Activated CD8-positive, alpha-beta T cell treated with anti-CD3 and anti-CD28 coated beads for 36 hours (primary cell): ENCODE measurements at places on chromosomes 6 and 20. TPM values are rescaled to one million over a fixed set of nuclear protein-coding genes. Genes with fewer than 3 reads are reported as not detected.

- H3K27ac ChIP-seq, result no peak overlapping the region
- DNase-seq, result no peak
- peaks cover 14% of the 10 kb centered on the region for H3K27me3 ChIP-seq
- no peak overlapping the region for H3K4me3 ChIP-seq
These were observed 93.7 kb upstream of the ATXN1 start for GRCh38 chr6:16854986-16855385.

- peaks cover 15% of the 10 kb centered on the region for H3K4me1 ChIP-seq
- H3K4me3 ChIP-seq, result peak overlapping the region; percentile 76
- H3K36me3 ChIP-seq, result no peaks in the 10 kb centered on the region
- no peak overlapping the region for H3K27ac ChIP-seq
These were observed 2.1 kb downstream of the SOBP start for GRCh38 chr6:107491760-107492660.

- no peak for DNase-seq
- no peaks in the 10 kb centered on the region for H3K27me3 ChIP-seq
- H3K4me1 ChIP-seq, result no peaks in the 10 kb centered on the region
- no peak overlapping the region for H3K4me3 ChIP-seq
These were observed 720.7 kb upstream of the ADGRB3 start for GRCh38 chr6:67914419-67914818.

- DNase-seq, result peak; percentile 15
These were observed 142.2 kb upstream of the ARID1B start for GRCh38 chr6:156634951-156635371.

DNA sequence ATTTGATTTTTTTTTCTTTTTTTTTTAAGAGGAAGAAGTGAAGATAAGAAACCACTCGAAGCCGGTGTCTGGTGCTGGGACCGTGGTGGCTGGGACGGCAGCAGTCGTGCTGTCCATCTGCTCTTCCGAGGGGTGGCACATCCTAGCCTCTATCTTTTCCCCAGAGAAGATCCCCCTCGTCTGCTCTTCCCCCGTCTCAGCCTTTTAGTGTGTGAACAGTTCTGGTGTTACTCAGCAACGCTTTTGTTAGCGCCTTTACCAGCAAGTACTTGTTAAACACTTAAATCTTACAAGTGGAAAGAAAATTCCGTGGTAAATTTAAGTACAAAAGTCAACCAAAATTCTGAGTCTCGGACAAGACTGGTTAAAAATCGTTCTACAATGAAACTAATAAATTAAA, 90.1 kb downstream of the RSPH3 start:
- H3K27me3 ChIP-seq, result no peaks in the 10 kb centered on the region
- peak overlapping the region; percentile 35 for H3K4me3 ChIP-seq
- peaks cover 3% of the 10 kb centered on the region for H3K36me3 ChIP-seq
- H3K4me1 ChIP-seq, result peaks cover 32% of the 10 kb centered on the region
- DNase-seq, result no peak

DNA sequence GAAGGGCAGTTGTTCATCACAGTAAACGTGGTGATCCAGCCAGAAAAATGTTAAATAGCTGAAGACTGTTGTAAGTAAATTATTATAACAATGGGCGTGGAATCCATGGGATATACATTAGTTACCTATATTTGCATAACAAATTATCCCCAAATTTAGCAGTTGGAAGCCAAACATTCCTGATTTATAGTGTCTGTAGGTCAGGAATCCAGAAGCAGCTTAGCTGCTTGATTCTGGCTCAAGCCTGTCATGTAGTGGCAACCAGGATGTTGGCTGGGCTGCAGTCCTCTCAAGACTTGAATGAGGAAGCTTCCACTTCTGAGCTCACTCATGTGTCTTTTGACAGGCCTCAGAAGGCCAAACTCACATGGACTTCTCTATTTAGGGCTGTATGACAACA, 6.9 kb upstream of the ADGRB3 start:
- H3K36me3 ChIP-seq, result no peaks in the 10 kb centered on the region
- no peak overlapping the region for H3K4me3 ChIP-seq
- H3K27me3 ChIP-seq, result peaks cover 5% of the 10 kb centered on the region
- H3K27ac ChIP-seq, result no peak overlapping the region
- H3K4me1 ChIP-seq, result no peaks in the 10 kb centered on the region

DNA sequence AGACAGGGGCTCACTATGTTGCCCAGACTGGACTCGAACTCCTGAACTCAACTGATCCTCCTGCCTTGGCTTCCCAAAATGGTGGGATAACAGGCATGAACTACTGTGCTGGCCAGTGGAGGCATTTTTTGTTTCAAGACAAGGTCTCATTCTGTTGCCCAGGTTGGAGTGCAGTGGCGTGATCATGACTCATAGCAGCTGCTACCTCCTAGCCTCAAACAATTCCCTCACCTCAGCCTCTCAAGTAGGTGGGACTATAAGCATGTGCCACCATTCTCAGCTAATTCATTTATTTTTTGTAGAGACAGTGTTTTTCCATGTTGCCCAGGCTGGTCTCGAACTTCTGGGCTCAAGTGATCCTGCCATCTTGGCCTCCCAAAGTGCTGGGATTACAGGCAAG, 17.2 kb downstream of the ENPP3 start:
- no peaks in the 10 kb centered on the region for H3K27me3 ChIP-seq
- H3K36me3 ChIP-seq, result no peaks in the 10 kb centered on the region
- H3K4me1 ChIP-seq, result no peaks in the 10 kb centered on the region
- no peak overlapping the region for H3K27ac ChIP-seq
- no peak overlapping the region for H3K4me3 ChIP-seq
- DNase-seq, result no peak

DNA sequence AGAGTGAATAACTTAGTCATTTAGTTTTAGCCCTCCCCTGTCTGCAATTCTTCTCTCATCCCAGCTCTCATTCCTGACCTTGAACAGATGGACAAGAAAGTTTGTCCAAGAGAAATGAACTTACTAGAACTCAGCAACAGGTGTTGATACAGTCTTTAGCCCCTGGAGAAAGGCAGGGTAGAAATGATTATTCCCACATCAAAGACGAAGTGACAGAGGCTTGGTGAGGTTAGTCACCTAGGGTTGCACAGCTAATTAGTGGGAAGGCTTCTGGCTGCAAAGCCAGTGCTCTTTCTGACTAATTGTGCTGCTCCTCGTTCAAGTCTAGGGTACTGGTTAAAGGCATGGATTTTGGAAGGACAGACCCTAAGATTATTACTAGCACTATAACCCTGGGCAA, 4.5 kb downstream of the ZDHHC14 start:
- H3K4me3 ChIP-seq, result no peak overlapping the region
- peaks cover 7% of the 10 kb centered on the region for H3K27me3 ChIP-seq
- peaks cover 23% of the 10 kb centered on the region for H3K4me1 ChIP-seq
- H3K36me3 ChIP-seq, result peaks cover 10% of the 10 kb centered on the region

BFSP1 gene
- 0.18 TPM for total RNA-seq

GRCh38 chr6:127547904-127548649, 28.9 kb upstream of the C6orf58 start:
- peaks cover 18% of the 10 kb centered on the region for H3K27me3 ChIP-seq
- H3K4me3 ChIP-seq, result no peak overlapping the region
- no peaks in the 10 kb centered on the region for H3K36me3 ChIP-seq

CCDC170 gene
- not detected for total RNA-seq

DNA sequence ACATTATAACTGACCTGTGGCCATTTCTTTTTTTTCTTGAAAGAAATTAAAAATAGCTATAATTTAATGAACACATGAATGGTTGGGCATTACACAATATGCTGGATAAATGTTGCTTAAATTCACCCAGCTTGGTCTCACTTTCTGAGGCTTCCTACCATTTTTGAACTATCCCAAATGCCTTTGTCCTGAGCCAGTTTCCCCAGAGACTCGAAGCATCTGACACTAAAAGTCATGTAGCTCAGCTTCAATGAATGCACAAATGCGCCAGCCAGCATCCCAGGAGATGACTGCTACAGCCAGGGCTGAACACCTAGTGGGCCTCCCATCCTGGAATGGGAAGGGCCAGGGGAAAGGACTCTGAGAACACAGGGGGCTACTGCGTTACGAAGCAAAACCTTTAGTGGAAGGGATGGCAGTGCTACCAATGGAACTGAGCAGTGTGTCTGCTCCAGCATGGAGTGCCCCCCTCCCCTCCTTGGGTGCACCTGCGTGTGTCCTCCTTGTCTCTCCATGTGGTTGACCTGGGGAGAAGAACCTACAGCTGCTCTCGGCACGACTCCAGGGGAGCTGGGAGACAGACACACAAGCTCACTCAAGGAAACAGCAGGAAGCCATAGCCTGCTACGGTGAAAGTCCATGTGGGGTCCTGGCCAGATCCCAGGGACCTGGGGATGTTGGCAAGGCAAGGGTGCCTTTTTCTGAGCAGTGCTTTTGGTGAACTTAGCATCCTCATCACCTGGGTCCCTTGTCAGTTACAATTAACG, 60.9 kb downstream of the IRF4 start:
- no peaks in the 10 kb centered on the region for H3K27me3 ChIP-seq
- H3K4me3 ChIP-seq, result no peak overlapping the region

CPXM1 gene
- total RNA-seq, result 2.0 TPM

RTF2 gene
- total RNA-seq, result 72.0 TPM

DNA sequence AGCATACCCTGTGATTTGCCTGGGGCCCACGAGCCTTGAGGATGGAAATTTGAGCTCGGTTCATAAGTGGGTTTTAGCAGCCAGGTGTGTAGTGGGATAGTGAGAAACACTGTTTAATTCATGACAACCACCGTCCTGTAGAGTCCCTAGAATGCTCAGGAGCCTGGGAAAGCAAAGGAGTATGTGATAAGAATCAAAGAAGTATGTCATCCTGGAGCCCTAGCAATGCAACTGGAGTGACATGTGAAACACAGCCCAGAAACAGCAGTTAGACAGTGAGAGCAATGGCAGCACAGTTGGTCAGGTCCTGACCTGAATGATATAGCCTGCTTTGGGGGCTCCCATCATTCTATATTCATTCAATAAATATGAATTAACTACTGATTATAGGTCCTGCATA, 161.2 kb upstream of the ECI2 start:
- no peaks in the 10 kb centered on the region for H3K4me1 ChIP-seq
- no peak overlapping the region for H3K4me3 ChIP-seq
- H3K27ac ChIP-seq, result no peak overlapping the region
- DNase-seq, result no peak
- no peaks in the 10 kb centered on the region for H3K27me3 ChIP-seq

- H3K27me3 ChIP-seq, result no peaks in the 10 kb centered on the region
- no peak overlapping the region for H3K27ac ChIP-seq
- no peaks in the 10 kb centered on the region for H3K4me1 ChIP-seq
- H3K36me3 ChIP-seq, result peaks cover 3% of the 10 kb centered on the region
- H3K4me3 ChIP-seq, result no peak overlapping the region
These were observed 288.4 kb upstream of the JARID2 start for GRCh38 chr6:14957355-14958059.

DNA sequence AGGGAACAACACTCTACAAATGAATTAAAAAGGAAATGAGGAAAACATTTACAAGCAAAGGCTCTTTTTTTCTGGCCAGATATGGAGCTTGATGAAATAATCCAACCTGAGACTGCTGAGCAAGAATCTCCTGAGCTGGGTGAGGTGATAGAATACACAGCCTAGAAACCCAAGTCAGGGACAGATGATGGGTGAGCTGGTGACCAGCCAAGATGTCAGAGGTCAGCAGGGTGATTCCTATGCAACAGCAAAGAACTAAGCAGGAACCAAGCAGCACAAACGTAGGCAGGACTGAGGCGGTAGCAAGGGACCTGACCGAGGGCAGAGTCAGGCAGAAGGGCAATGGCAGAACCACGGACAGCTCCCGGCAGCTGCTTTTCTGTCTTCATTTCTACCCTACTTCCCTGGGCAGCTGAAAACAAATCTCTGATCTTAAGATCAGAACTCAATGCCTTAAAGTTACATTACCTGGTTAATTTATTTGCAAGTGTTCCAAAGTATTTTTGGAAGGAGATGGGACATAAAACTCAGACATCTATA, 75.1 kb downstream of the CDC40 start:
- peak; percentile 34 for DNase-seq
- no peak overlapping the region for H3K4me3 ChIP-seq
- peaks cover 2% of the 10 kb centered on the region for H3K36me3 ChIP-seq
- H3K4me1 ChIP-seq, result no peaks in the 10 kb centered on the region
- no peak overlapping the region for H3K27ac ChIP-seq
- no peaks in the 10 kb centered on the region for H3K27me3 ChIP-seq

DNA sequence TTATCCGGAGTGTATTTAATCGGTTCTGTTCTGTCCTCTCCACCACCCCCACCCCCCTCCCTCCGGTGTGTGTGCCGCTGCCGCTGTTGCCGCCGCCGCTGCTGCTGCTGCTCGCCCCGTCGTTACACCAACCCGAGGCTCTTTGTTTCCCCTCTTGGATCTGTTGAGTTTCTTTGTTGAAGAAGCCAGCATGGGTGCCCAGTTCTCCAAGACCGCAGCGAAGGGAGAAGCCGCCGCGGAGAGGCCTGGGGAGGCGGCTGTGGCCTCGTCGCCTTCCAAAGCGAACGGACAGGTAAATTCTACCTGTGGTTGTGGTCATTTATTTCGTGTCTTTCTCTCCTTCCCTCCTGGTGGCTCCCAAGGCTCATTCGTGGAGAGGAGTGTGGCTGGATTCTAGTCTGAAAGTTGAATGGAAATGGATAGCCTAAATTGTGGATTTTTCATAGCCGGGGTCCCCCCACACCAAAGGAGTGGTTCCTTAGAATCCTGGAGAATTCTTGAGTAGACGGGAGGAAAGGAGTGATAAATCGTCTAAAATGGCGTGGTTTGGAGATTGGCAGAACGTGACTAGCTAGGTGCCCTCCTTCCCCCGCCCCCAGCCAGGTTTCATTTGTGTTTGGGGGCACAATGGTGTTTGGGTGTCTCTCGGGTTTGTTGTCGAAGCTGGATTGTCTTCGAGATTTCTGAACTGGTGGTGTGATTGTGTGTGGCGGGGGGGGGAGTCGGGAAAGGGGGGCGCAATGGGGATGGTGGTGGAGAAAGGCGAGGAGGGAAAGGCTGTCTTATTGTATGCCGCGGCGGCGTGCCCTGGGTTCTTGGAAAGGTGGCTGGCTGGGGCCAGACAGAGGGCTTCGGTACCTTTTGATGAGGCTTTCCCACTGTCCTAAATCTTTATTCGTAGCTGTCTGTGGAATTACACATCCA, 673 bp downstream of the MARCKS start:
- H3K4me3 ChIP-seq, result no peak overlapping the region
- H3K4me1 ChIP-seq, result peaks cover 16% of the 10 kb centered on the region
- peak; percentile 47 for DNase-seq
- peaks cover 40% of the 10 kb centered on the region for H3K27me3 ChIP-seq
- H3K36me3 ChIP-seq, result no peaks in the 10 kb centered on the region

- no peak overlapping the region for H3K27ac ChIP-seq
- DNase-seq, result peak; percentile 17
- no peak overlapping the region for H3K4me3 ChIP-seq
These were observed 56.8 kb downstream of the EYA2 start for GRCh38 chr20:46951405-46951804.

DNA sequence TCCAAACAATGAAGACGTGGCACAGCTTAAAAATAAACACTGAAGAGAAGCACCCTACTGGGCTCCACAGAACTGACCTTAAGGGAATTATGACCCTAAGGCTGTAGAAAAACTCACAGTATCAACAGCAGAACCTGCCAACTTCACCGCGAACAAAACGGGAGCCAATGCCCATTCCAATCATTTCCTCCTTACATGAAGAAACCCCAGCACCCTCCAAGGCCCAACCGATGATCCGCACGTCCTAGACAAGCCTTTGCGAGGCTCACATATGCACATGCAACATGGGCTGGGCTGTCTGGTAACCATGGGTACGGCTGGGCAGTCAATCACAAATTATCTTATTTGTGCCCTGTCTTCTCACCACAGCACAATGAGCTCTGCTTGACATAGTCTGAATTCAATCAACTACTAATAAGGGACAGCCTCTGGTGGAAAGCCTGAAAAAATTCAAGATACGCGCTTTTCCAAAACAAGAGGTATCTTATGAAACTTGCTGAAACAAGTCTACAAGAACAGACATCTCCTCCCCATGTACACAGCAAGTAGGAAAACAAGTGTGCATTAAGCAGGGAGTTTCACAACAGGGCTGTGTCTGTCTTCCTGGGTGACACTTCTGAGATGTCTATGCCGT, 1.7 kb downstream of the DIDO1 start:
- H3K27me3 ChIP-seq, result no peaks in the 10 kb centered on the region
- H3K4me1 ChIP-seq, result peaks cover 64% of the 10 kb centered on the region
- peak overlapping the region; percentile 97 for H3K4me3 ChIP-seq
- peak; percentile 48 for DNase-seq
- peak overlapping the region; percentile 95 for H3K27ac ChIP-seq
- H3K36me3 ChIP-seq, result peaks cover 24% of the 10 kb centered on the region
